ENCODE measurements at places on chromosomes 3 and 15.

- no peak for DNase-seq
Measured at GRCh38 chr3:28940994-28941393, 339.9 kb upstream of the RBMS3 start.

- DNase-seq: no peak
Measured at GRCh38 chr3:181794011-181794790, 82.5 kb downstream of the SOX2 start.

DNA sequence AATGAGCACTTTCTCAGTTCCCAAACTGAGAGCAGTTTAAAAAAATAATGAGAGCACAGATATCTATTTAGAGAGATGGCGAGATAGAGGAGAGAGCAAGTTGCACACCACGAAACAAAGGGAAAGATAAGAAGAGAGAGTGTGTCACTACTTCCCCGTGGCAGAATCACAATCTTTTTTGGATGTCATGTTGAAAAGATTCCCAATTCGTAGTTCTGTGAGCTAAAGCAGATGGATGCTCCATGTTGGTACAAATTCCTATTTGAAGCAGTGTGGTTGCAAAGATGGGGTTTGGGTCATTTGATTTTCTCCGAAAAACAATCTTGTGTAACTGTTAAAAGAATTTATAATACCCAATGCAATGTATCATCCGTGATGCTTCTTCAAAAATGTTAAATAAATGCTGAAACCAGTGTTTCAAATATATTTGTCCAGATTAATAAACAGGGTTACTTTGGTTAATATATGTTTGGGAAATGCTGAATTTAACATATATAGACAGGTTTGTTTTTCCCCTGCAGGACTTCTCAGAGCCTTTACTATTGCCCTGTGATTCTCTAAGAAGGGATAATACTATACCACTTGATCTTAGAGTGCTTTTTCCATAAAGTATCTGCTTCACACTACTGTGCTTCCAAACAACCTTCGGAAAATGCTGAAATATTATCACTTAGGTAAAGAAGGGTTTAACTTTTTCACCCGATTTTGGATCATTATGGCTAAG lies 128.5 kb downstream of the MDFIC2 start:
- no peak for DNase-seq

DNA sequence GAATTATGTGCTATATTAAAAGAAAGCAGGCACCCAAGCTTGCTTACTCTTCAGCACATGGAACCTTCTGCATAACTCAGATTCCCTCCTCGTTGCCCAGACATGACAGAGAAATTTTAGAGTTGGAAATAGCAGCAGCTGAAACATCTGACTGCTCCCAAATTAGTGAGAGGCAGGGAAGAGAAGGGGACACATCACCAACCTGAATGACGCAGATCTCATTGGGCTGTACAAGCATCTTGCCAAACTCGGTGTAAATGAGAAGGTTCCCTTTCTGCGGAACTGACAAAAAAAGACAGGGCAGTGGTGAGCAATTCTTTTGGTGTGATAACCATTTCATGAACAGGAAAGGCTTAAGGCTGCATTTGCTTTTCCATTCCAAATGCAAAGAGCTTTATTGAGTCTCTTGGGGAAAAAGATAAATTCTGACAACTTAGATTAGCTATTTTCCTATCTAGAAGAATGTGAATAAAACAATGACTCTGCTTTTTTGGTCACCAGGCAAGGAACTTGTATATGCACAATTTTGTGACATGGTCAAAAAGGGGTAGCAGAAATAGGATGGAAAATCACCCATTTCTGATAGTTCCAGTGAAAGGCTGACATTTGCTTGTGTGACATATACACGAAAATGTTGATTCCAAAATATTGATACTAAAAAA lies 35.1 kb downstream of the HGD start:
- DNase-seq: no peak

- no peak for DNase-seq
Measured at GRCh38 chr15:64452988-64453688, 7.2 kb upstream of the ZNF609 start.

DNA sequence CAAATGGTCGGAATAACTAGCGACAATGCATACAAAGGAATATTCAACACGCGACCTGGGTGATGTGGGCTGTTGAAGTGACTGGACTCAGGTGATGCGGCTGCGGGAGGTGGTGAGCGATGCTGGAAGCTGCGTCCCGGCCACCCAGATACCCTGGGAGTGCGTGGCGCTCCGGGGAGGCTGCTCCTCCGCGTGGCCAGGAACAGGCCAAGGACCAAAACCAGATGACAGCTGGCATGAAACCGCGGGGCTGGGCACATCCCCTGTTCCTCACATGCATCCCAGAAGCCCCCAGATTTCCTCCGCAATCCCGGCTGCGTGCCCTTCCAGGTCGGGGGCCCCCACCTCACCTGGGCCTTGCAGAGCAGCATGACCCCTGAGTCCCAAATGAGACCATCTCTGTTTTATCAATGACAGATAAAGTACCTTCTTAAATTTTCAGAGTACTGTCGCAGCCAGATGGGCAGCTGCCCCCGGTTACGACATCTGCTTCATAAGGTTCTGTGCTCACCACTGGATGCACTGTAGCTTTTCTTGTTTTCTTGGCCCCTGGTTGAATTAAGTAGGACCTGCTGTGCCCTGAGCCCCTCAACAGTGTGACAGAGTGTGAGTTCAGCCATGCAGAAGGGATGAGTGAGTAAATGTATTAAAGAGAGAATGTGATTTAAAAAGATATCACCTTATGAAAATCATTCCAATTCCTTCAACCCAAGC lies 278.2 kb downstream of the GABRG3 start:
- DNase-seq: no peak

DNA sequence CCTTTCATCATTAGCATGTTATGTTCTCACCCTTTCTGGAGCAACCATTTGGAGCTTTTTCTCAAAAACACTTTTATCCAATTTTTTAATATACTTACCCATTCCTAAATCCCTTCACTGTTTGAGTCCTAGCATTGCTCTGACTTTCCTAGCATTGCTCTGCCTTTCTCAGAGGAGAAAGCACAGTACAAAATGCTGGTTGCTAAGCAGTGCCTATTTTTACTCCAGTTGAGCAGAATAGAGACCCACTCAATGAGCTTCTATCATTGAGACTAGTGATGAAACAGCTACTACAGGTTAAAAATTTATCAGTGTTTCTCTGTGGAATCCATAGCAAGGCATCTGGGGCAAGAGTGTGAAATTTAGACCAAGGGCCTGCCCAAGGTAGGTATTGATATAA lies 21.8 kb upstream of the IL1RAP start:
- DNase-seq: no peak

GRCh38 chr15:69357773-69358771 lies 56.1 kb upstream of the KIF23 start:
- no peak for DNase-seq

- no peak for DNase-seq
Measured at GRCh38 chr3:32347343-32348125, 44.1 kb upstream of the CMTM7 start.

Measured in GDM1 (cell line).